ENCODE measurements at places on chromosomes 16 and 17.
A peak's percentile ranks its signal among the peaks of the same experiment; 100 is the strongest.

GRCh38 chr16:51431517-51432241 lies 280.6 kb upstream of the SALL1 start:
- H3K4me3 ChIP-seq, result no peak overlapping the region
- H3K36me3 ChIP-seq, result no peaks in the 10 kb centered on the region
- DNase-seq, result peak; percentile 55
- H3K27ac ChIP-seq, result no peak overlapping the region
- no peaks in the 10 kb centered on the region for H3K27me3 ChIP-seq
- peaks cover 4% of the 10 kb centered on the region for H3K4me1 ChIP-seq

- peak within 1 kb of the TSS; percentile 98 for H3K27ac ChIP-seq
- H3K27me3 ChIP-seq, result no peaks in the 10 kb centered on the region
- DNase-seq, result peak; percentile 75
- H3K4me1 ChIP-seq, result peaks cover 24% of the 10 kb centered on the region
Measured at GRCh38 chr17:36544307-36545076, at the start of gene GGNBP2. Gene GGNBP2 (plus strand): TSS chr17:36544919. CDS start chr17:36545725, 806 bp downstream.

- no peak overlapping the region for H3K4me3 ChIP-seq
- no peaks in the 10 kb centered on the region for H3K27me3 ChIP-seq
- no peak overlapping the region for H3K27ac ChIP-seq
- H3K36me3 ChIP-seq, result peaks cover 62% of the 10 kb centered on the region
- peaks cover 19% of the 10 kb centered on the region for H3K4me1 ChIP-seq
Measured at GRCh38 chr17:49404361-49404760, 10.3 kb downstream of the PHB1 start.

DNA sequence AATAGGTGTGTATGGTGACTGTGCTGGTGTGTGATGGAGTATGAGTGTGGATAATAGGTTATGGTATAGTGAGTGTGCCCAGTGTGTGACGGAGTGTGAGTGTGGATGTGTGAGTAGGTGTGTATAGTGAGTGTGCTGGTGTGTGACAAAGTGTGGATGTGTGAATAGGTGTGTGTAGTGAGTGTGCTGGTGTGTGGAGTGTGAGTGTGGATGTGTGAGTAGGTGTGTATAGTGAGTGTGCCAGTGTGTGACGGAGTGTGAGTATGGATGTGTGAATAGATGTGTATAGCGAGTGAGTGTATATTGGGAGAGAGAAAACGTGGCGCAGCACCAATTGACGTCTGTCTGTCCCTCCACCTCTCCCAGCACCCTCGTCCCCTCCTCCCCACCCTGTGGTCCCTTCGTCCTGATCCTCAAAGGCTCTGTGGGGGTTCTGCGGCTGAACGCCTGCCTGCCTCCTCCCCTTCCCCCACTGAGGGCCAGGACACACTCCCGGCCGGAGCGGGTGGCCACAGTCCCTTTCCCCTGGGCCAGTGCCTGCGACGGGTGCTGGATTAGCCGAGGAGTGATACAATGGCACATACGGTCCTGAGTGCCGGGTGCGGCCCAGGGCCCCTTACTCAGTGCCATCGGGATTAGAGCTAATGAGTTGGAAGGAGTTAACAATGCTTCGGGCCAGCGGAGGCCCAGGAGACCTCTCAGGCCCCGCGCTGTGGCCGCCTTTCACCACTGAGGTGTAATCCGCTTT lies 160.0 kb downstream of the MRM1 start:
- H3K36me3 ChIP-seq, result no peaks in the 10 kb centered on the region
- no peak overlapping the region for H3K27ac ChIP-seq
- peaks cover 5% of the 10 kb centered on the region for H3K4me1 ChIP-seq
- H3K4me3 ChIP-seq, result no peak overlapping the region
- DNase-seq, result no peak

GRCh38 chr16:75351183-75351582 lies 82.1 kb downstream of the CFDP1 start:
- no peaks in the 10 kb centered on the region for H3K36me3 ChIP-seq
- H3K4me3 ChIP-seq, result no peak overlapping the region
- H3K27me3 ChIP-seq, result no peaks in the 10 kb centered on the region
- no peak overlapping the region for H3K27ac ChIP-seq

DNA sequence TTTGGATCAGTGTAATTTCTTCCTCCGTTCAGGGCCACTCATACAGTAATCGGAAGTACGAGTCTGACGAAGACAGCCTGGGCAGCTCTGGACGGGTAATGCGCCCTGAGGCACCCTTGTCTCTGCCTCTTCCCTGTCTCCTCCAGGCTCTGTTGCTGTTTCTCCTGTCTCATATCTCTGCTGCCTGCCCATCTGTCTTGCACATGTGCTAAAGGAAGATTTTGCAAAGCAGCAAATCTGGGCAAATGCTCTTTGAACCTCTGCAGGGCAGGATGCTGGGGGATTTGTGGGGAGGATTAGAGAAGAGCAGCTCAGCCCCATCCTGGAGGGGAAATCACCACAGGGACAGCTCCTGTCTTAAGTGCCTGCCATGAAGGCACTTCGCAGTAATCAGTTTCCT lies 32.4 kb upstream of the POLR3E start:
- H3K4me1 ChIP-seq, result no peaks in the 10 kb centered on the region
- peaks cover 86% of the 10 kb centered on the region for H3K36me3 ChIP-seq
- no peak overlapping the region for H3K4me3 ChIP-seq
- no peak for DNase-seq
- H3K27ac ChIP-seq, result no peak overlapping the region

GRCh38 chr16:58111302-58111627 lies 17.9 kb downstream of the CFAP20 start:
- no peak for DNase-seq
- no peak overlapping the region for H3K27ac ChIP-seq
- H3K4me3 ChIP-seq, result no peak overlapping the region
- peaks cover 22% of the 10 kb centered on the region for H3K36me3 ChIP-seq
- peaks cover 25% of the 10 kb centered on the region for H3K4me1 ChIP-seq

DNA sequence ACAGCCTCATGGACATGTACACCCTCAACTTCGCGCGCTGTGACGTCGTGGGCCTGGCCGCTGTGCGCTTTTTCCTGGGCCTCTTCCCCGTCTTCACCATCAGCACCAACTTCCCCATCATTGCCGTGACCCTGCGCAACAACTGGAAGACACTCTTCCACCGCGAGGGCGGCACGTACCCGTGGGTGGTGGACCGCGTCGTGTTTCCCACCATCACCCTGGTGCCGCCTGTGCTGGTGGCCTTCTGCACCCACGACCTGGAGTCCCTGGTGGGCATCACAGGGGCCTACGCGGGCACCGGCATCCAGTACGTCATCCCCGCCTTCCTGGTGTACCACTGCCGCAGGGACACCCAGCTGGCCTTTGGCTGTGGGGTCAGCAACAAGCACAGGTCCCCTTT lies 23.5 kb downstream of the GRIN2C start:
- H3K27me3 ChIP-seq, result no peaks in the 10 kb centered on the region
- no peak for DNase-seq
- H3K36me3 ChIP-seq, result peaks cover 61% of the 10 kb centered on the region
- H3K27ac ChIP-seq, result no peak overlapping the region

DNA sequence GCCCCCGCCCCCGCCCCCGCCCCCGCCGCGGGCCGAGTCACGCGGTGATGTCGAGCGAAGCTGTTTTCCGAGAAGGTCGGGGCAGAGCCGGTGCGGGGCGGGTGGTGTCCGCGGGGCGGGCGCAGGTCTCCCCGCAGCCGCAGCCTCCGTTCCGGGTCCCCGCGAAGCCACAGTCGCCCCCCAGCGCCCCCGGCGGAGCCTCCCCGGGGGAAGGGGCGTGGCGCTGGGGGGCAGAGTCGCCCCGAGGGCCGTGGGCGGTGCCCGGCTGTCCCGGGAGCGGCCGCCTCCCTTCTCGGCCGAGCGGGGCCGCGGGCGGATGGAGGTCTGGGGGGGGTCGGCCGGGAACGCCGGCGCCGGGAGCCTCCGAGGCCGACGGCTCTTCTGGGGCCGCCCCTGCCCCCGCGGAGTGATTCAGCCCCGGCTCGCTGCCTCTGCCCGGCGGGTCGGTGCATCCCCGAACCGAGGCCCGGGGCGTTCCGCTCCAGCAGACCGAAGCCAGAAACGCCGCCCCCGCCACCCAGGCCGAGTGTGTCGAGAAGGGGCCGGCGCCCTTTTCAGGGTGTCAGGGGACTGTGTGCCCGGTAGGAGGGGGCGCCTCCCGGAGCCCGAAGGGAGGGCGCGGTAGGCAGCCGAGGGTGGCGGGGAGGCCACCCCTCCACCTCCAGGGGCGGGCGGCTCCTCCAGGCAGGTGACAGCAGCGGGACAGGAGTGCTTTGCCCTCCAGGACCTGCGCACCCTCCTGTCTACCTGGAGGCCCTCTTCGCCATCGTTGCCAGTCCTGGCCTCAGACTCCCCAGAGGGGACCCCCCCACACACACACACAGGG lies 1.7 kb downstream of the METRNL start:
- no peak overlapping the region for H3K27ac ChIP-seq
- DNase-seq, result peak; percentile 43
- peaks cover 37% of the 10 kb centered on the region for H3K4me1 ChIP-seq

- no peak overlapping the region for H3K4me3 ChIP-seq
- H3K36me3 ChIP-seq, result peaks cover 46% of the 10 kb centered on the region
- no peaks in the 10 kb centered on the region for H3K27me3 ChIP-seq
- DNase-seq, result no peak
- H3K4me1 ChIP-seq, result peaks cover 24% of the 10 kb centered on the region
Measured at GRCh38 chr17:2687074-2687418, 24.5 kb downstream of the CLUH start.

- H3K36me3 ChIP-seq, result no peaks in the 10 kb centered on the region
- no peak overlapping the region for H3K4me3 ChIP-seq
- H3K4me1 ChIP-seq, result no peaks in the 10 kb centered on the region
- H3K27ac ChIP-seq, result no peak overlapping the region
- no peaks in the 10 kb centered on the region for H3K27me3 ChIP-seq
Measured at GRCh38 chr16:51222016-51222415, 70.9 kb upstream of the SALL1 start.

DNA sequence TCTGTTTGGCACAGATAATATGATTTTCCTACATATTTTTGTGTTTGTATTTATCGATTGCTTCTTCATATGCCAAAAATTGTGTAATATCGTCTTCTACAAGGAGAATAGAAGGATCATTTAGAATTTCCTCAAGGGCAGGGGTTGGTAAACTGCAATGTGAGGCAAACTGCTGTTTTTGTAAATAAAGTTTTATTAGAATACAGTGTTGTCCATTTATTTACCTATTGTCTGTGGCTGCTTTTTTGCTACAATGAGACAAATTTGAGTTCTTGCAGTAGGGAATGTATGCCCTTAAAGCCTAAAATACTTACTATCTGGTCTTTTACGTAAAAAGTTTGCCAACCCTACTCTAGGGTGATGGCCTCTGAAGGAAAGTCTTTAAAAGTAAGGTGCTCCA lies 509.5 kb downstream of the TMEM114 start:
- no peaks in the 10 kb centered on the region for H3K27me3 ChIP-seq
- no peaks in the 10 kb centered on the region for H3K4me1 ChIP-seq
- DNase-seq, result no peak
- H3K27ac ChIP-seq, result no peak overlapping the region
- H3K36me3 ChIP-seq, result no peaks in the 10 kb centered on the region
- H3K4me3 ChIP-seq, result no peak overlapping the region

GRCh38 chr17:17824119-17824782 lies 12.5 kb downstream of the SREBF1 start:
- H3K27ac ChIP-seq, result peak overlapping the region; percentile 88
- no peaks in the 10 kb centered on the region for H3K27me3 ChIP-seq
- peaks cover 25% of the 10 kb centered on the region for H3K36me3 ChIP-seq
- peak overlapping the region; percentile 32 for H3K4me3 ChIP-seq

DNA sequence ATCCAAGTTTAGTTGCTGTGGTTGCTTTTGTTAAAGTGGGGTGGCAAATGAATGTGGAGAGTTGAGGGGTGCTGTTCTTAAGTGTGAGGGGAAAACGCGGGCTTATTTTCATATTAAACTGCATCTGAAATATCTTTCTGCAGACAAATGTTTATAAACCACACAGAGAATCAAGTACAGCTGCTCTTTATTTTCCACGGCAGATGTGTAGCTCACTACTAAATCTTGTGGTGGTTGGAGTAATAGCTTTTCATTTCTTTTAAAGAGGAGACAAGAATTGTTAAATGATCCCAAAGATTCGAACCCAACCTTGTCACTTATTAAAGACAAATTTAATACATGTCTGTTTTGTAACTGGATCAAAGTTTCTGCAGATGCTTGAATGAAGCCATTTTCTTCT lies 2.1 kb downstream of the CLTC start:
- peak overlapping the region; percentile 99 for H3K4me3 ChIP-seq
- H3K27ac ChIP-seq, result peak overlapping the region; percentile 36
- H3K36me3 ChIP-seq, result no peaks in the 10 kb centered on the region
- DNase-seq, result no peak

DNA sequence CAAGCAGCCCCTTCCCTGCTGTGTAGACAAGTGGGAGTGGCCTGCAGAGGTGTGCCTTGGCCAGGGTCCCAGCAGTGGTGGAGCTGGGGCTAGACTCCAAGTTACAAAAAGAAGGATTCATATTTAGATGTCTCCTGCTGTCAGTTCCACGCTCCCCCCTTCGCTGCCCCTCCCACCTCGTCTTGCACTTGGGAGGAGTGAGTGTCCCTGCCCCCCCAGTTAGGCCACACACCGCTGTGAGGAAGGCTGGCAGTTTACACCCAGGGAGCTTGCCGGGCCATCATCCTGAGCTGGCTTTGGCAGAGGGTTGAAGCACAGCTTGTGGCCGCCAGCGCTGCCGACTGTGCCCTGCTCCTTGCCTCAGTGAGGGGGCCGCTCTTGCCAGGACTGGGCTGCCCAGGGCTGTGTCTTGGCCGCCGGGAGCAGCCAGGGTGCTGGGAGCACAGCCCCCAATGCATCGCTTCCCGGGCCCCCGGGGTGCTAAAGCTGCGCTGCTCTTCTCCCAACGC lies 44.3 kb downstream of the ELAC2 start:
- peak; percentile 59 for DNase-seq
- H3K4me3 ChIP-seq, result peak overlapping the region; percentile 32
- no peaks in the 10 kb centered on the region for H3K27me3 ChIP-seq

DNA sequence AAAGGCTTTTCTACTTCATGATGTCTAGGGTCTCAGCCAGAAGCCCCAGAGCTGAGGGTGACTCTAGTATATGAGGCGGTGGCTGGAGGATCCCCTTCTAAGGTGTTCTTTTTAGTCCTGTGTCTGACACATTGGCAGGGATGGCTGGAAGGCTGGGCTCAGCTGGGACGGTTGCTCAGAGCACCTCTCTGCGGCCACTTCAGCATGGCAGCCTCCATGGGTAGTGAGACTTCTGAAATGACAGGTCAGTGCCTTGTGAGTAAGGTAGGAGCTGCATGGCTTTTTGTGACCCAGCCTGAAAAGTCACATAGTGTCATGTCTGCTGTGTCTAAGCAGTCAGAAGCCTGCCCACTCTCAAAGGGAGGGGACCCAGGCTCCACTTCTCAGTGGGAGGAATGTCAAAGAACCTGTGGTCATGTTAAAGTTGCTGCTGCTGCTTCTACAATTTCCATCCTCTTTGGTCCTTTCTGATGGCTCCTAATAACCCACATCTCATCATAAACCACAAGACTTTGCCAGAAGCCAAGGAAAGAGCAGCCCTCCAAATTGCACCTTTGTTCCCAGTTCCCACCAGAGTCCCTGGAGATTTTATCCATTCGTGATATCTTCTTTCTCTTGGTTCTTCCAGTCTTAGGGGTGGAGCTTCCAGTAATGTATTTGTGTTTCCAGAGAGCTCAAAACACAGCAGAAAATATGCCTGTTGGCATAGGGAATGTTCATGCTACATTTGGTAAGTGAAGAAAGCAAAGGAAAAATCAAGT lies 15.4 kb upstream of the KCNG4 start:
- no peaks in the 10 kb centered on the region for H3K27me3 ChIP-seq
- H3K36me3 ChIP-seq, result no peaks in the 10 kb centered on the region
- no peak for DNase-seq
- H3K4me3 ChIP-seq, result no peak overlapping the region
- no peaks in the 10 kb centered on the region for H3K4me1 ChIP-seq

Measured in spinal cord (tissue), 10 donors.